Brain (organoid and tissue), 16 donors: ENCODE measurements at places on chromosomes 6 and 20. TPM values are rescaled to one million over a fixed set of nuclear protein-coding genes. Genes with fewer than 3 reads are reported as not detected.

The TAAR2 gene
- polyA plus RNA-seq = not detected

The TCF21 gene
- polyA plus RNA-seq = not detected

The MUC21 gene
- polyA plus RNA-seq = not detected

The SOX18 gene
- polyA plus RNA-seq = 7.2 TPM

The POLR1C gene
- polyA plus RNA-seq = 29.6 TPM

The GATA5 gene
- 0.15 TPM for polyA plus RNA-seq

DNA sequence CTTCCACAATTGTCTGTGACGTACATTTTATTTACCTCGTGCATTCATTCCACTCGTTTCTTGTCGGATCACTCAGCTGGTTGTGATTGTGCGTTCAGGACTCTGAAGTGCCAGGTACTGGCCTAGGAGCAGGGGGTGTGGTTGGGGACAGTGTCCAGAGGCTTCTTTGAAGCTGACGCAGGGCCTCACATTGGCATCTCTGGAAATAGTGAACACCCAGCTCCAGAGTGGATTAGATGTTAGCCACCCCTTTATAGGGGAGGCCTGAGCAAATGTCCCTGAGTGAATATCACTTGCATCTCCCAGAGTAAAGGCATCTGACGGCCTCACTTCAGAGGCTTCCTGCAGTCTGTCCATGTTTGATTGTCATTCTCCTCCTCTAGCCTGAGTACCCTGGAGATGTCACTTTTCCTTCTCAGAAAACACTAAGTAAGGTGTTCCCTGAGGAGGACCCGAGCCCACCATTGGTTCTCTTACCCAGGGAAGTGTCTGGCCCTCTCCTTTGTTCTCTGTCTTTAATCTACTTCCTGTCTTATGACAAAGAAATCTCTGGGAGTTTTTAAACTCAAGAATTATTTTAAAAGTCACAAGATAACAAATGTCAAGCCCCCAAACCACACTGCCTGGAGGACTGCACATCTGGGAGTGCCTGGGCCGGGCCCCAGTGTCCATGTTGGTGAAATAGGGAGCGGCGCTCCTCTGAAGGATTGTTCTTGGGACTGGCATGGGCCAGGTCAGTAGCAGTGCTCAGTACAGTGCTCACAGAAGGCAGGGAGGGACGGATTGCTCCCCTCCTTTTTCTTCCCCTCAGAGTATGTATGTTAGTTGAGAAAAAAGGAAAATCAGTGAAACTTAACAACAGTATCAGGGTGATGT is 10.8 kb downstream of the STX16 start:
- no peak for DNase-seq

- DNase-seq = peak; percentile 13
These were observed 12.1 kb upstream of the C20orf203 start for GRCh38 chr20:32685541-32686529.

DNA sequence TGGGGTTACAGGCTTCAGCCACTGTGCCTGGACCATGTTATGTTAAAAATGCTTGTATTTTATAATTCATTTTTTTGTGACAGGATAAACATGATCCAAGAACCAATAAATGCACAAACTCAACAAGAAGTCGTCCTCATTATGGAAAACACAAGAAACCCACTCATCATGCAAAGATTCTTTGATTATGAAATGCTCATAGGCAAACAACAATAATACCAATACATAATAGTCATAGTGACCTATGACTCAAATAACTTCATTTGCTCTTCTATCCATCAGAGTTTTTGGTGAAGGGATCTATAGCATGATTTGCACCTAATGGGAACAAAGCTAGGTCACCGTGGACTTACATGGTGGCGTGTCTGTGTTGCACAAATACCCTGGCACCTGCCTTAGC is 217.1 kb upstream of the THEMIS start:
- no peak for DNase-seq

DNA sequence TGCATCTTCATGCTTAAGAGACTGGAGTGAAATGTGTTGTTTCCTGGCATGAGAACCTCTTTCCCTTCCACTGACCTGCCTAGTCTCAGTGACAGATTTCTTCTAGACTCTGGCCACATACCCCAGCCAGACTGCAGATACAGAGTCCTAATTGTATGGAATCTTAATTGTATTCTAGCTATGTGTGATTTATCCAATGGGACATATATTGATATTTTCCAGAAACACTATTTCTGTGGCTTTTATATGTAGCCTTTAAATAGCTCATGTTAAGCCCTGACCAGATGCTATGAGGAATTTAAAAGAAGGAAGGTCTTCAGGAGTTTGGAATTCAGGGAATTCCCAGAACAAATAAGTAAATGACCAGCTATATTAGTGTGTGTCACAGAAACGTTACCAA is 99.0 kb downstream of the FIG4 start:
- DNase-seq = no peak

GRCh38 chr6:170404697-170405096 is 98.1 kb downstream of the FAM120B start:
- DNase-seq = no peak

DNA sequence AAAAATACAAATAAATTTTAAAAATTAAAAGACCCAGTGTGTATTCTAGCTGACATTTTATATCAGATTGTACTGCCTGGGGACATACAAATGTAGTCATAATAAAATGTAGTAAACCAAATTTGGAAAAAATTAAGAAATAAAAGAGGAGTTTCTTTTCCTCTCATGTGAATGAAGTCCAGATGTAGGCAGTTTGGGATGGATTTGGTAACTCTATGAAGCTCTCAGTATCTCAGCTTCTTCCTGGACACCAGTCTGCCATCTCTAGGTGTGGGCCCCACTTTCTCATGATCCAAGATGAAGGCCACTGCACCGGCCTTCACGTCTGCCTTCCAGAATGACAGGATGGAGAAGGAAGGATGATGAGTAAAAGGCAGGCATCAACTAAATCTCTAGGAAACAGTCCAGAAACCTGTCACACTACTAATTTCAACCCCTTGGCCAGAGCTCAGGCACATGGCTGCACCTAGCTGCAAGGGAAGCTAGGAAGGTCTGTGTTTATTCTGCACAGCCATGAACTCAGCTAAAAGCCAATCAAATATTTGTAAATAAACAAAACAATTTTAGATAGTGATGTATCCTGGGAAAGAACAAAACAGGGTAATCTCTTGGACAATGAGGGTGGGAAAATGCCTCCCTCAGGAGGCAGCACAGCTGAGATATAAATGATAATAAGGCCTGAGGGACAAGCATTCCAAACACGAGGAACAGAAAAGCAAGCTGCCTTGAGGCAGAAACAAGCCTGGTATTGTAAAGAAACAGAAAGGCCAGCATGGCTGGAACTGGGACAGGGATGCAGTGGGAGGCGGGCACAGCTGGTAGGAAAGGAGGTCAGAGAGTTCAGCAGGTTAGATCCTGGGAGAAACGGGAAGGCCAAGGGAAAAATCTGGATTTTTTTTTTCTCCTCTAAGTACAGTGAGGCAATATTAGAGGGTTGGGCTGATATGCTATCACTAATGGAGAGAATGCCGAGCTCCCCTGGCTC is 88.5 kb upstream of the PTPN1 start:
- DNase-seq = no peak

- peak; percentile 63 for DNase-seq
These were observed 77.1 kb downstream of the STMND1 start for GRCh38 chr6:17178754-17179529.

DNA sequence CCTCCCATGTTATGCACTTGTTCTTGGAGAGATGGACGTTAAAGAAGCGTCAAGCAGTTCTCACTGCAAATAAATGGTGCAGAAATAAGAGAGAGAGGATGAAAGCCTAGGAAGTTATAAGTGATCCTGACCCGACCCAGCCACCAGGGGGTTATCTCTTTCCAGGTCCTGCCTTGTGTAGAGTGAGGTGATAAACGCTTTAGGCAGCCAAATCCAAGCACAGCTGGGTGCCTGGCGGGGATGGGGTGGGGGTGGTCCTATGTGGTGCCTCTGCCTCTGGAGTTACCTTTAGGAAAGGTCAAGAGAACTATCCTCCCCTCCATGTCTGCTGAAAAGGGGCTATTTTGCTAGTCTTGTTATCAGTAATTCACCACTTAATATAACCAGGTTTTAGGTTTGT is 9.2 kb upstream of the TFAP2A start:
- DNase-seq = no peak

DNA sequence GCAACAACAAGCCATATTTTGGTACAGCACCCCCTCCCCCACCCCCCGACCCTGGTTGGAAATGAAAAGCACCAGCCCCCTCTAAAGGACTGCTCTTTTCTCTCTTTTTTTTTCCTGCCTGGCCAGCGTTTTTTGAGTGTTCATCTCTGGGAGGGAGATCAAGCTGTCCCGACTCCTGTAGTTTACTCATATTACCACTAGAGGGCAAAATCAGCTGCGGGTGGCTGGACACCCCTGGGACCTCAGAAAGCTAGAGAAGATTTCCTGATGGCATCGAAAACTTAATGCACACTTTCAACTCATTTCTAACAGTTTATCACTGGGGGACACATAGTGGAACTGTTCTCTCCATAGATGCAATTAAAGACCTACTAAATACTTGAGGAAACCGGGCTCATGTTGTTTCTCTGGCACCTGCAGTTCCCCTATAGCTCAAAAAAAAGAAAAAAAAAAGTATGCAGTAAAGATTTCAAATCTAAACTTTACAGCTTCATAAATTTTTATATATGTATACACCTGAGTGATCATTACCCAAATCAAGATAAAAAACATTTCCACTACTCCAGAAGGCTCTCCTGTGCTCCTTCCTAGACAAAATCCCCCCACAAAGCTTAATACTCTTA is 24.4 kb downstream of the CNBD2 start:
- DNase-seq = peak; percentile 88

GRCh38 chr6:157556671-157557430 is 175.9 kb downstream of the ZDHHC14 start:
- DNase-seq = no peak

DNA sequence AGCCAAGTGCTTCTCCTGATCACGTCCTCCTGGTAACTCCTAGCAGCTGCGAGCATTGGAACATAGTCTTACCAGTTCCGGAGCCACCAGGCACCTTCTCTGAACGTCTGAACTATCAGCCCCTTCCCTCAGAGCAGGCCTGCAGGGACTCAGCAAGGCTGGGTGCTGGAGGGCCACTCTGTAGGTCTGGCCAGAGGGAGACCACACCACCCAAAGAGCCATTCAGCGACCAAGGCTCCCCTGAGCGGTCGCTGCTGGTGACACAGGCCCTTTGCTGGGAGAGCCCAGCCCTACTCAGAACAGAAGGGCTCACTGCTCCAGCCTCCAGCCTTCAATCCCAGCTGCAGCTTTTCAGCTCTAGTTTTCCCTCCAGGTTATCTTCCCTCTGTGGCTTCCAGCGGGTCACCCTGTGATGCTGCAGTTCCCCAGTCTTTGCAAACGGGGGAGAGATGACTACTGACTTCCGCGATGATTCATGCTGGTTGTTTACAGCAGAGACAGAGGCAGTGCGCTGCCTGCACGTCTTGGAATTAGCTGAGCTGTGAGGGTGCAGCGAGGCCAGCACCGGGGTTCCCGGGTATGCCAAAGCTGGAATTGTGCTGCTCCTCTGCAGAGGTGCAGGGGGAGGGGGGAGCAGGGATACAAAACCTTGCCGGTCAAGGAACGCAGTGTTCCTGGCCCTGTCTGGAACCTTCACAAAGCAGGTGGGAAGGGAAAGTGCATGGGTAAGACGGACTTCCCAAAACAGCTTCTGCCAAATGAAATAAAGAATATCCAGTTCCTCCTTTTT is 161.4 kb downstream of the LY86 start:
- DNase-seq = no peak

DNA sequence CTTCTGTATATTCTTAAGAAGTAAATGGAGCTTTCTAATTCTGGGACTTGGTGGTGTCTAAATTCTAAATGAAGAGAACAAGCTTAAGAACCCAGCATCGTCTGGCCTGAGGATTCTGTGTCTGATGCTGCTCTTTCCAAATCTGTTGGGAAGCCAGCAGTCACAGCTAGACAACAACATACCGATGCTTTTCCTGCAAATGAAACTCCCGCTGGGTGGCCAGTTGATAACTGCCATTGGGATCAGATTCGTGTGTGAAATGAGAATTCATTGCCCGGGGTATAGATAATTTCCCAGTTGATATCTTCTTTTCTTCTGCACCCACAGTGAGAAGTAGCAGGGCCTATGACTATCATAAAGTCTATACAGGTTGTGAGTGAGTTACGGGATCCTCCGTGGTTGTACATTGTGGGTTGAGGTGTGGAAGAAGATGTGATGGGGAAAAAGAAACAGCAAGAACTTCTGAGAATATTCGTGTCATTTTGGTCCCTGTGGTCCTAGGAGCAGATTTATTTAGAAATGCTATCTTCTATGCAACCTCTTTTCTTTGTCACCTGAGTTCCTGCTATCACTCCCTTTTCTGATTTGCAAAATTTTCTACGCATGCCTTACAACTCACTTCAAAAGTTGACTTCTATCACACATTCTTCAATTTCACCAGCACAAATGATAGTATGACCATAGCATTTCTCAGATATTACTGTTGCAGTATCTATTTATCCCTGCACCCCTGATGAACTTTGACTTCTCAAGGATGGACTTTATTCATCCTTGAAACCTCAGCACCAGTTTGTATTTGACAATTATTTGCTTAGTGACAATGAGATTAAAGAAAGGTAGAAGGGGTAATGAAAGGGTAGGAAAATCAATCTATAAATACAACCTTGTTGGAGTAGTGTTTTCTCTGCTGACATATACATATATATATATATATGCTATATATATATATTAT is 10.4 kb downstream of the NOX3 start:
- no peak for DNase-seq

- DNase-seq = no peak
These were observed 199.9 kb downstream of the LRFN2 start for GRCh38 chr6:40387127-40387870.

DNA sequence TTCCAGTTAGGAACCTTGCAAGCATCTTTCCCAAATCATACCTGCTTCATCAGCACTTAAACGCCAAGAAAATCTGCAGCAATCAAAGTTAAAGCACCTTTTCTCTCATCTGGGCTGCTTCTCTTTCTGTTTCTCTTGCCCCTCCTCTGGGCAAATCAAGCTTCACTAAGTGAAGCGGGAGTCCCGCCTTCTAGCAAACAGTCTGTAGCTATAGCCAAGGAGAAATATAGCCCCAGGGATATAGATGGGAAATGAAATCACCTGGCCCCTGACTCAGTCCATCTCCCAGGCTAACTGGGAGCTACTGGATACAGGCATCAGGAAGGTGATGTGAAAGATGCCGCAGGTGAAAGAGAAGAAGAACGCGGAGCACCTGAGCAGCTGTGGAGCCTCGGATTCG is 481.9 kb downstream of the C6orf118 start:
- no peak for DNase-seq

- no peak for DNase-seq
These were observed 26.2 kb upstream of the SLC35D3 start for GRCh38 chr6:136895901-136896300.

- DNase-seq = no peak
These were observed 27.0 kb upstream of the TFB1M start for GRCh38 chr6:155341130-155341828.
